Subcutaneous preadipocyte (primary cell): ENCODE measurements at places on chromosomes 11 and 22. TPM values are rescaled to one million over a fixed set of nuclear protein-coding genes. Genes with fewer than 3 reads are reported as not detected.

PDE2A gene
- 0.37 and 1.2 TPM in 2 replicates for total RNA-seq

TRIM21 gene
- 10.3 and 10.9 TPM in 2 replicates for total RNA-seq

SULT4A1 gene
- total RNA-seq, result 0.73 TPM in 1 of 2 replicates, not detected in the other

PRODH gene
- 0.20 and 0.37 TPM in 2 replicates for total RNA-seq

OR52K2 gene
- total RNA-seq, result not detected in 2 replicates

LINC01488 gene
- not detected in 2 replicates for total RNA-seq

STK33 gene
- total RNA-seq, result under 0.01 and 0.20 TPM in 2 replicates

ZBTB16 gene
- 37.1 and 76.4 TPM in 2 replicates for total RNA-seq

EFCAB6 gene
- total RNA-seq, result 1.6 and 2.6 TPM in 2 replicates

MN1 gene
- total RNA-seq, result 1.8 and 4.1 TPM in 2 replicates

SHISA8 gene
- not detected in 2 replicates for total RNA-seq

VSIG10L2 gene
- not detected in 2 replicates for total RNA-seq

DDX25 gene
- not detected in 2 replicates for total RNA-seq

ACR gene
- total RNA-seq, result not detected in 2 replicates

APLNR gene
- not detected in 2 replicates for total RNA-seq

AQP11 gene
- total RNA-seq, result 0.59 and 1.1 TPM in 2 replicates

CCDC73 gene
- not detected in 2 replicates for total RNA-seq

RAB38 gene
- total RNA-seq, result 1.8 TPM in 2 replicates

OR8B8 gene
- not detected in 2 replicates for total RNA-seq

KCNJ1 gene
- total RNA-seq, result not detected in 2 replicates

PGA4 gene
- under 0.01 and 0.37 TPM in 2 replicates for total RNA-seq

LMO2 gene
- total RNA-seq, result under 0.01 and 0.20 TPM in 2 replicates

PANX3 gene
- not detected in 2 replicates for total RNA-seq

HBE1 gene
- total RNA-seq, result not detected in 2 replicates

SELENOM gene
- 30.1 and 74.2 TPM in 2 replicates for total RNA-seq

OR2AG1 gene
- total RNA-seq, result under 0.01 TPM in 1 of 2 replicates, not detected in the other

DEPDC7 gene
- total RNA-seq, result 2.6 and 3.3 TPM in 2 replicates

ACER3 gene
- 8.5 and 12.1 TPM in 2 replicates for total RNA-seq

F2 gene
- total RNA-seq, result not detected in 2 replicates

NCAM1 gene
- total RNA-seq, result 0.20 and 0.37 TPM in 2 replicates
